CD4-positive, alpha-beta T cell treated with Interleukin-6 for 4 hours (primary cell): ENCODE measurements at places on chromosomes 12 and 14.

DNA sequence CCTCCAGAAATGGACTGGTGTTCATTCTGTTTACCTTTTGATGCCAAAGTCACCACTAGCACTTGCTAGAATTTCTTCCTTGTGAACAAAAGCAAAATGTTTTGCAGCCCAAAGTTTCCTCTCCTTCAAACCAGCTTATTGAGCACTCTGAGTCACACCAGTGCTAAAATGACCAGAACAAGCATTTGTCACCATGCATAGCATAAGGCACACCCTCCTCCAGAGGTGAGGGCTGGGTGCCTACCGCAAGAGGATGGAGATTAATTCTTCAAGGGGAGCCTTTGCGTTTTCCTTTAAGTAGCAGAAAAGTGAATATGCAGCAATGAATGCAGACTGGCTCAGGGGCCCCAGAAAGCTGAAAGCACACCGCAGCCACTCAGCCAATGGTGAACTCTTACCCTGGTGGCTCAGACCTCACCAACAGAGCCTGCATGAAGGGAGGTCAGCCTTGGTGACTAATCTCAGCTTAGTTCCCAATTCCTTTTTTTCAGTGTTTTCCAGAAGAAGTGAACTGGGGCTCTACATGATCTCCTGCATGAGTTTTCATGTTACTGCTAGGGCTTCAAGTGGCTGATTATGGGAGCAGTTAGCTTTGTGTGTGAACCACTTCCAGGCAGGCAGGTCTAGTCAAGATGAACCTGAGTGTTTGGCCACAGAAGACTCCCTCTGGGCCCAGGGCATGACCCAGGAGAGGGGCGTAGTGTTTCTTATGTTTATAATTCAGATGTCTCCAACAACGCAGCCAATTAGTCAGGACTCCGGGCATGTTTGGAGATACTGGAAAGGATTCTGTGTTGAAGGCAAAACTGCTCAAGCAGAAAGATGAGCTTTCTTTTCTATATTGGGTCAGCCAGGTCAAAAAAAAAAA, 96.3 kb downstream of the PAX9 start:
- DNase-seq, result no peak

DNA sequence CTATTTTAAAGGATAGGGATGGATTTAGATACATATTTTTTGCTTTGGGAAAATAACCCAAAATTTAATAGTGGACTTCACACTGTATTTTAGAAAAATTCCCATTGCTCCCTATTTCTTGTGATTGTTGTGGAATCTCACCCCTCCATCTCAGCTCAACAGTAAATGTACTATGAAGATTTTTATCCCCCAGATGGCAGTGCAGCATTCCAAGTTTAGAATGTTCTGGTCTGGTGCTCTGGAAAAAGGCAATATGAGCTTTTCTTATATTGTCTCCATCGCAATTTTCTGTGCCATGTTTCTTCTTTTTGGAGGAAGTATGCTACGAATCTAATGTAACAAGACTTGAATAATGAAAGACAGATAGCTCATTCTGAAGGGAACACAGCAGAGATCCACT, 471.7 kb upstream of the SYT1 start:
- no peak for DNase-seq

DNA sequence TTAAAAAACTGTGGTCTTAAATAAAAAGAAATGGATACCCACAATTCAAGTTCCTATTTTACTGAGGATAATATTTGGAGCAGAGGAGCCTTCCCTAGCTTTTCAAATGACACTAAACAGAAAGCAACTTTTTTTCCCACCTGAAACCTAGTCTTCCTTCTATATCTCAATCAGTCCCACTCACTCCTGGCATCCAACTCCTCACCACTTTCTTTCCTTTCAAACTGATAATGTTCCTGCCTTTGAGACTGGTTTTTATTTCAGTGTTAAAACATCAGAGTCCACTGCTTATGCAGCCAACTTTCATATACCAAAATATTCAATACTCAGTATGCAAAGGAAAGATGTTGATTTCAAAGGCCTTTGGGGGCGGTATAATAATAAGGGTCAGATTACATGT, 225.6 kb downstream of the GXYLT1 start:
- DNase-seq, result no peak

GRCh38 chr12:114269153-114269552, 136.8 kb downstream of the TBX5 start:
- no peak for DNase-seq

- no peak for DNase-seq
Observed at GRCh38 chr12:7157391-7157790, 27.2 kb downstream of the CLSTN3 start.

DNA sequence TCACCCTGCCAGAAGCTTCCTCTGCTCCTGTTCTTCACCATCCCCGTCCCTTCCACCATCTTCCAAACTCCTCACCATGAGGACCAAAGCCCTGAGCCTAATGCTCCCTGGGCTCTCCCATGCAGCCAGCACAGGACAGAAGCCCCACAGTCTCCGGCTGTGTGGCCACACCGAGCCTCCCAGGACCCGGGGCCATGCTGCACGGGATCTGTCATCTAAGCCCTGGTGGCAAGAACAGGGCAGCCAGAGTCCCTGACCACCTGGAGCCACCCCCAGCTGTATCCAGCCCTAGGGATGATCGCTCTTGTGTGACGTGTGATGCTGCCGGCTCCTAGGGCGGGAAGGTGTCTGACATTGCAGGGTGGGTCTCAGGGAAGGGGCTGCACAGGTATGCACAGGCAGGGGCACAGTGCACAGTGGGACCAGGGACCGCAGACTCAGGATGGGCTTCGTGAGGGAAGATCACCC, 8.1 kb downstream of the TMEM179 start:
- DNase-seq, result no peak

- no peak for DNase-seq
Observed at GRCh38 chr14:50955373-50956043, 11.2 kb upstream of the PYGL start.

DNA sequence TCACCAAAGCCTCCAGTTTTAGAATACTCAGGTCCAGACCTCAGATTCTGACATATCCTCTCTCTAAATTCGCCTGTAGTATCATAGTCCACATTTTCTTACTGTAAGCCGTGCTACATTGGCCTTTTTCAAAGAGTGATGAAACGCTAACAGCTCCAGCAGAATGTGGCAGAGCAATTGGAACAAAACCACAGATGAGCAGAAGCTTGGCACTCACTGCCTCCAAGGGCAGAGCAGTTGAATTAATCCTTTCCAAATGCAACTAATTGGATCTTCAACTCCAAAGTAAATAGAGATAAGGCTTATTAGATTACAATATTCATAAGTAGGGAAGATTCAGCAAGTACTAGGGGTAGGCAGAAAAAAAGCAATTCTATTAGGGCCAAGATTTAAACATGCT, 128.3 kb downstream of the SLC35F4 start:
- no peak for DNase-seq

GRCh38 chr14:59252772-59253500, 64.5 kb downstream of the DAAM1 start:
- DNase-seq, result no peak

GRCh38 chr12:52606581-52607218, 5.4 kb upstream of the KRT72 start:
- no peak for DNase-seq

GRCh38 chr14:50961605-50962221, 17.4 kb upstream of the PYGL start:
- DNase-seq, result no peak

GRCh38 chr12:49033611-49034285, 15.2 kb upstream of the PRKAG1 start:
- DNase-seq, result no peak

GRCh38 chr14:69665631-69666030, 54.2 kb downstream of the SUSD6 start:
- no peak for DNase-seq

DNA sequence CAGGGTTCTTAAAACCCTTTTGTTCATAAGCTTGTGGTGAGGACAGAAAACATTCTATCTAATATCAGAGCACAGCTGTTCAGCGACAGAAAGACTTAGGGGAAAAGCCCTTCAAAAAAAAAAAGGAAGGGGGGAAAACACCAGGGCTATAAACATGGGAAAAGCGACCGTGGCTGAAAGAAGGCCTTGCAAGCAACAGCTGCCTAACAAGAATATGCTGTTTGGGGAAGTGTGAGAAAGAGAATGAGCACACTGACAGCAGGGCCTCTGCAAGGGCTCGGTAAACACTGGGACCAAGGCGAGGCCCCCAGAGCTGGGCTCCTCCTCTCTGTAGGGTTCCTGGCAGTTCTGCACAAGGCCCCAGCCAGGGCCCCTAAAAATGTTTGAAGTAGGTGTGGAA, 27.4 kb upstream of the CCND2 start:
- DNase-seq, result no peak

GRCh38 chr12:132020292-132020691, 70.5 kb downstream of the EP400 start:
- no peak for DNase-seq

DNA sequence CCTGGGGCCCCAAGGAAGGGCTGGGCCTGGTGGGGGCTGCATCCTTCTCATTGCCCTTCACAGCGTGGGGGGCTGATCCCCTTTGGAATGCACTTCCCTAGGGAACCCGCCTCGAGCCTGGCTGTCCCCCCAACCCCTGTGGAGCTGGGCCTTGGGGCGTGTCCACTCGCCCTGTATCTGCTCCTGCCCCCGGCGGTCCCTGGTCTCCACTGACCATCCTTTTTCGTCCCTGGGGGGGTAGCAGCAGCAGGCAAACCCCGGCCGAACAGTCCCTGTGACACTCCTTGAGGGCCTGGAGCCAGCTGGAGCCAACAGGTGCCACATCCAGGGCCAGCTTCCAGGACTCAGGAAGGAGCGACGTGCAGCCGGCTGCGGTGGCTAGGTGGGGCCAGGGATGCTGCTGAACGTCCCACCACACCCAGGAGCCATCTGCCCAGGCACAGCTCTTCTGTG, 9.4 kb upstream of the GPR132 start:
- DNase-seq, result no peak

DNA sequence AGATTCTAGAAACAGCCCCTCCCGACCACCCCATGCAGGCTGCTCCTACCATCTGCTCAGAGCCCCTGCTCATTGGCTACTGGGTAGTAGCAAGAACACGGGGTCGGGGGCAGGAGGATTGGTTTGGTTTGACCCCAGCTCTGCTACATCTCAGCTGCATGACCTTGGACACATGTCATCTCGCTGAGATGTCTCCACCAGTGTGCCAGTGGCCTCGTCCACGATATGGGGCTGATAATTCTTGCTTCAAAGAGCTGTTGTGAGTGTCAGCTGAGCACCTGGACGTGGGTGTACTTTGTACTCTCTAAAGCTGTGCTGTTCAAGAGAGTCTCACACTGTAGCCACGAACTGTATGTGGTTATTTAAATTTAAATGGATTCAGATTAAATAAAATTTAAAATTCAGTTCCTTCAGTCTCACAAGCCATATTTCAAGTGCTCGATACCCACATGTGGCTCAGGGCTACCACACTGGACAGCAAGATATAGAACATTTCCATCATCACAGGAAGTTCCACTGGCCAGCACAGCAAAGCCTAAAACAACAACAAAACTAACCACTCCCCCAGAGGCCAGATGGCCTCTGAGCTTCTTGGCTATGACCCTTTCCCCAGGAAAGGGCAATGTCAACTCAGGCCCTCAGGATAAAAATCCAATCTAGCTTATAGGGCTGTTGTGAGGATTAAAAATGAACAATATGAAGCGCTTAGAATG, 18.6 kb downstream of the LTBP2 start:
- DNase-seq, result no peak

DNA sequence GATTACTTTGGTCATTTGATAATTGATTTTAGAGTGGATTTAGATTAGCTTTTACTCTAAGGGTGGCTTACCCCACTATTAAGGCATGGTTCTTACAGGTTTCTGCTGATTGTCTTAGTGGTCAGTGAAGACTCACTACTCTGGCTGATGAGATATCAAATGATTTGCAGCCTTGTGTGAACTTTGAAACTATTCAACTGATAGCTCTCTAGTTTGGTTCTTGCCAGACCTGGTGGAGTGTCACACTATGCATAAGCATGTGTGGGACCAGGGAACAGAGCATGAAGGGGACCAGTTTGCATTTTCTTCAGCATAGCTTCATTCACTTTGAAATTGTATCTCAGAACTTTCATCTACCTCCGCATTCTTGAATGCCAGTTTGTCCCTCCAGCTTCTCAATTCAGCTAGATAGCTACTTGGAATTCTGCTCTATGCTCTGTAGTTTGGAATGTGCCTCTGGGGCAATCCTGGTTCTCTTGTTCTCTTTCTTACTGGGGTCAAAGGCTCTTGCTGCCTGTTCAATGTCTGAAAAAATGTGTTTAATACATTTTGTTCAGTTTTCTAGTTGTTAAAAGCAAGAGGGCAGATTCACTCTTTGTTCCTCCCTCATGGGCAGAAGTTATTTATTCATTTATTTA, 12.7 kb downstream of the SCYL2 start:
- DNase-seq, result no peak

GRCh38 chr12:89314060-89314761, 38.1 kb downstream of the DUSP6 start:
- DNase-seq, result no peak

GRCh38 chr12:124422142-124422569, 127.3 kb downstream of the RFLNA start:
- DNase-seq, result no peak

GRCh38 chr14:70123796-70124195, 65.0 kb downstream of the SLC8A3 start:
- no peak for DNase-seq

DNA sequence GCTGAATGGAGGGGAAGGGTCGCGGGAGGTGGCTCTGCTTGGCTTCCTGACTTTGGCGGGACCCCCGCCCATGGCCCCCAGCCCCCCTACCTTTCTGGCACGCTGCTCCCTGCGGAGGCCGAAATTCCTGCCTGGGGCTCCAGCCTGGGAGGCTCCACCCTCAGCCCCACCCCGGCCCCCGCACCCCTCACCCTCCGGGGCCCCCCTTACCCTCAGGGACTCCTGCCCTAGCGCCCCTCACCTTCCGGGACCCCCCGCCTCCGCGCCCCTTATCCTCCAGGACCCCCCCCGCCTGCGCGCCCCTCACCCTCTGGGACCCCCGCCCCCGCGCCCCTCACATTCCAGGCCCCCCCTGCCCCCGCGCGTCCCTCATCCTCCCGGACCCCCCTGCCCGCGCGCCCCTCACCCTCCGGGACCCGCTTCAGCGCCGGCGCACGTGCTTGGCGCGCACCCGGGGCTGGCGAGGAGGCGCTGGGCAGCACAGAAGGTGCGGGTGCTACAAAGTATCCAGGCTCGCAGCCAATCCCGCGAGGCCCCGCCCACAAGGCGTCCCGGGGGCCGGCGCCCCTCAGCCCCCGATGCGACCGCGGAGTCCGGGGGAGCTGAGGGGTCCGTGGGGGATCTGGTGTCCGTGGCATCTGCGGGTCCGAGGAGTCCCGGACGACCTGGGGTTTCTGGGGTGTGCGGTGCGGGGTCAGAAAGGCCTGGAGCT, at the start of gene ANHX:
ANHX (minus strand) TSS at position 477 of the 712 bp plus-strand sequence. CDS start 1,521 bp downstream, outside the sequence.
- no peak for DNase-seq
